ENCODE measurements at places on chromosomes 4 and X. TPM values are rescaled to one million over a fixed set of nuclear protein-coding genes. Genes with fewer than 3 reads are reported as not detected.

POLN gene
- 2.9 TPM for total RNA-seq

PLAC8 gene
- total RNA-seq, result not detected

DNA sequence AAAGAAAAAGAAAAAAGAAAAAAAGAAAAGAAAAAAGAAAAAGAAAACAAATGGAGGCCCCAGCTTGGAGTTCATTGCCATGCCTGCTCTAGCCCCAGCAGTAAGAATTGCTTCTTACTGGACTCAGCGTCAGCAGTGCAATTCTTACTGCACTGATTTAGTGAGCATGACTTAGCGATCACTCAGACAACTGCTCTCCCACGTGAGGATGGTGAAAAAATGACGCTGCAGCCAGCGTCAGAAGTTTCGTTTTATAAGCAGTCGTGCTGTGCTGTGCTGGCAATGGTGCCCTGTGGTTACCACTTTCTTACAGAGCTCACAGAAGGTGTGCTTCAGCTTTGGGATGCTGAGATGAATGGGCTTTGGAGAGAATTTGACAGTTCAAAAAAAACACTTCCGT, 68.3 kb upstream of the DDX3X start:
- DNase-seq, result peak; percentile 50

CRLF2 gene
- total RNA-seq, result 0.42 TPM

CENPVL1 gene
- total RNA-seq, result not detected

GRCh38 chr4:129378364-129378763, 282.4 kb downstream of the C4orf33 start:
- DNase-seq, result no peak

PPP4R3C gene
- not detected for total RNA-seq

- DNase-seq, result no peak
These were observed 411.3 kb downstream of the SPRY1 start for GRCh38 chr4:123807866-123808265.

DNA sequence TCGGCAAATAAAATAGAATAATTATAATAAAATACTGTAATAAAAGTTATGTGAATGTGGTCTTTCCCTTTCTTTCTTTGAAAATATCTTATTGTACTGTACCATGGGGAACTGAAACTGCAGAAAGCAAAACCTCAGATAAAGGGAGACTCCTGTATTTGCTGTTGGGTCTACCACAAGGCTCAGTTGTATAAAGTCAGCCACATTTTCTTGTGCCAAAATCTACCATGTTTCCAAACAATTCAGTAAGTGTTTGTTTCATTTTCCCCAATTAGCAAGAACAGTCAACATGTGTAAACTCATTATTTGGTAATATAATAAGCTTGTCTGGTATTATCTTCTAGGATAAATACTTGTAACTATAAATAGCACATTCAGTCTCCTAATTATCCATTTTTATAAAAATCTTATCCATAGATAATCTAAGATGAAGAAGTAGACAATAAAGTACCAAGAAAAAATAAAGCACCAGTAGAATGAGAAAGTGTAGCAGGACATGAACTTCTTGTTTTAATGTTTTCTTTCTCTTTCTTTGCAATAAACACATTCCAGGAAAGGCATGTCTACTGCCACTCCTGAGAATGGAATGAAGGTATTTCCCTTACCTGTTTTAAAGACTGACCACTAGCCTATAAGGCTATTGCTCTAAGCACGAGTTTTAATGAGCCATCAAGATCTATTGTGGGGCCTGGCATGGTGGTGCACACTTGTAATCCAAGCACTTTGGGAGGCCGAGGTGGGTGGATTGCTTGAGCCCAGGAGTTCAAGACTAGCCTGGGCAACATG, 15.0 kb upstream of the OTUD4 start:
- DNase-seq, result no peak

- DNase-seq, result no peak
These were observed 356.1 kb downstream of the HNRNPD start for GRCh38 chr4:82017680-82018079.

CT47B1 gene
- total RNA-seq, result not detected

DNA sequence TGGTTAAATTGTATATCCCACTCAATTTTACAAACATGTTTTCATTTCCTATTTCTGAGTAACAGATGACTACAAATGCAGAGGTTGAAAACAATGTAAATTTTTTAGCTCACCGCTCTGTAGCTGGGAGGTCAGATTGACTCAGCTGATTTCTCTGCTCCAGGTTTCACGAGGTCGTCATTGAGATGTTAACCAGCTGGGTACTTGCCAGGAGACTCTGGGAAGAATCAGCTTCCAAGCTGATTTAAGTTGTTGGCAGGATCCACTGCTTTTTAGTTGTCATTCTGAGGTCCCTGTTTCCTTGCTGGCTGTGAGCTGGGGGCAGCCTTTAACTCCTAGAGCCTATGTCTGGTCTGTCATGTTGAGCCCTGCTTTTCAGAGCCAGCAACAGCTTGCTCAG, 864.3 kb upstream of the AGA start:
- no peak for DNase-seq

HOPX gene
- not detected for total RNA-seq

SERTM2 gene
- total RNA-seq, result 0.20 TPM

DNA sequence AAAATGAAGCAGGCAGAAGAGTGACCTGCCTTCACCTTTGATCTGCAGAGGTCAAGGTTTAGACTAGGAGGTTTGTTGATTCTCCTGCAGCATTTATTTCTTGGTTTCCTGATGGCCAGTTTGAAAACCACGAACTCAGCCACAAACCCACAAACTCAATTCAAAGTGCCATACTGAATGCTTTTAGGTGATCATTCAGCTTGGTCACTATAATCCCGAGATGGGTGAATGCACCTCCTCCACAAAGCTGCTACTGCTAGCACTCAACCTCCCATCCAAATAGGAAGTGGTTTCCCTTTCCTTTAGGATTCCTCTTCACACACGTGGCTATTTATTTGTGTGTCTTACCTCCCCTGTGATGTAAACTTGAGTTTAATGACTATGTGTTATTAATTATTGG, 225.2 kb downstream of the MID1 start:
- DNase-seq, result no peak

DNA sequence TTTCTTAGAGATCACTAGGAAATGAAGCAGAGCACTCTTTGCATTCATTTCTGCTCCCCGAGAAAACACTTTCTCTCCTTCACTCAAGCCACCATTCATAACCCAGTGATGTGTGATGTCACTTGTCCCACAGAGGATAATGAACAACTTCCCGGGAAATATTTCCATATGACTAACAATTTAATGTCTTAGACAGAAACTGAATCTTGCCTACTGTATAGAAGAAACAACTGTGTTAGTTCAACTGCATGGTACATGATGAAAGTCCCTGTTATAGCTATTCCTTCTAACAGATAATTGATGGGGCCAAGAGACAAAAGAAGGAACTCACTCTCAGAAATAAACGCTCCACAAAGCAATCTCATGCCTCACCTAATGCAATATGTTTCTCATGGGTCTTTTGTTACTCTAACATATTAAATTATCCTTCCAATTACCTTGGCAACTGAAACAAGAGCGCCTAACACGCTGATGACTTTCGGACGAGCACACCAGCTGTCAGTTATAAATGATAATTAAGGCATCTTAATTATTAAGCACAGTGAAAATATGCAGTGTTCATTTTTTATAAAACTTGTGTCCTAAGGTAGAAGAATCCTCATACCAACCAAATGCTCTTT, 113.7 kb upstream of the TLR3 start:
- DNase-seq, result no peak
